ENCODE measurements at places on chromosomes 13 and 19. TPM values are rescaled to one million over a fixed set of nuclear protein-coding genes. Genes with fewer than 3 reads are reported as not detected.

DNA sequence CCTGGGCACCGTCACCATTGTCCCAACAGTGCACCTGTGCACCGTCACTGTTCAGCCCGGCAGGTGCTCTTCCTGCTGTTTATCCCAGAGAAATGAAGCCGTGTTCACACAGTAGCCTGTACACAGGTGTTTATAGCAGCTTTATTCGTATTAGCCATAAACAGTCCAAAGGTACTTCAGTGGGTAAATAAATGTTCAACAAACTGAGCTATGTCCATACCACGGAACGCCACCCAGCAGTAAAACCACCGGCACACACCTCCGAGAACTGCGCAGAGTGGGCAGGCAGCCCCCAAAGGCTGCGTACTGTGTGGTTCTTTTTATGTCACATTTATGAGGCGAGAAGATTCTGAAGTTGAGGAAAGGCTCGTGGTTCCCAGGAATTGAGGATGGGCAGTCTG, 44.9 kb upstream of the DCUN1D2 start:
- peak; percentile 7 for DNase-seq

GRCh38 chr19:40442328-40443130, 1.6 kb downstream of the SERTAD3 start:
- DNase-seq = no peak

The URAD gene
- total RNA-seq = not detected

The DKKL1 gene
- total RNA-seq = not detected

DNA sequence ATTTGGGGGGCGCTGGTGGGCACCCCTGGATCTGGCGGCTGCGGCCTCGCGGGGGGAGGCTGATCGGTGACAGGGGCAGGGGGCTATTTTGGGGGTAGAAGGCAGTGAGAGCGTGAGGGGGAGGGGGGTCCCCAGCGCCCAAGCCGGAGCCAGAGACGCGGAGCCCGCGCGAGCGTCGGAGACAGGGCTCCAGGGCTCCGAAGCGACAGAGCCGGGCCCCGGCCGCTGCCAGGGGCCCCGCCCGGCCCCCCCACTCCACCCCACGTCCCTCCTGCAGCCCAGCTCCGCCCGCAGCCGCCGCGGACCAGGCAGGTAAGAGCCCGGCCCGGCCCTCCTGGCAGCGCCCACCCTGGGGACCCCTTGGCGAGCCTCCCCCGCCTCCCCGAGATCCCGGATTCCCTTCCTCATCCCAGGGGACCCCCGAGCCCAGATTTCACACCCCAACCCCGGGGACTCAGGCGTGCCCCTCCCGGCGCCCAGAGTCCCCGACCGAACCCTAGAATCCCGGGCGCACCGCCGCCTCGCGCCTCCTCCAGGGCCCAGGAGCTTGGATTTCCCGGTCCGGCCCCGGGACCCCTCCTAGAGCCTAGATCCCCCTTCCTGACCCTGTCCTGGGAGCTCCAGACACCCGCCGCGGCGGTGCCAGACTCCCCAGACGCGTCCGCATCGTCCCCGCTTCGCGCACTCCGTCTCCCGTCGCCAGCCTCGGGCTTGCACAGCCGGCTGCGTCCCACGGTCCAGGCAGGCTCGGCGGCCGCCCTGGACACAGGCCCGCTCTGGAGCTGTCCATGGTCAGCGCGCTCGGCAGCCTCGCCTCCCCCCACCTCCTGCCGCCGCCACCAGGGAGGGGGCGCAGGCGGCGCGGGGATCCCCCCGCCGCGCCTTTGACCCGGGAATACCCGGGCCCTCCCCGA, at the start of gene PPFIA3:
TSS of gene PPFIA3 (plus strand) at position 134 of the 914 bp plus-strand sequence. CDS start 8,330 bp downstream, outside the sequence.
- peak; percentile 88 for DNase-seq

GRCh38 chr13:49858178-49858856, 65.8 kb upstream of the KPNA3 start:
- no peak for DNase-seq

The F7 gene
- 0.10 TPM for total RNA-seq

GRCh38 chr19:776549-776948, 20.7 kb upstream of the PTBP1 start:
- DNase-seq = no peak

- no peak for DNase-seq
Observed at GRCh38 chr13:98004107-98004506, 50.6 kb downstream of the IPO5 start.

The DLEU7 gene
- total RNA-seq = 0.19 TPM

The WDR88 gene
- total RNA-seq = not detected

- DNase-seq = no peak
Observed at GRCh38 chr13:39281539-39282150, 243.4 kb downstream of the NHLRC3 start.

DNA sequence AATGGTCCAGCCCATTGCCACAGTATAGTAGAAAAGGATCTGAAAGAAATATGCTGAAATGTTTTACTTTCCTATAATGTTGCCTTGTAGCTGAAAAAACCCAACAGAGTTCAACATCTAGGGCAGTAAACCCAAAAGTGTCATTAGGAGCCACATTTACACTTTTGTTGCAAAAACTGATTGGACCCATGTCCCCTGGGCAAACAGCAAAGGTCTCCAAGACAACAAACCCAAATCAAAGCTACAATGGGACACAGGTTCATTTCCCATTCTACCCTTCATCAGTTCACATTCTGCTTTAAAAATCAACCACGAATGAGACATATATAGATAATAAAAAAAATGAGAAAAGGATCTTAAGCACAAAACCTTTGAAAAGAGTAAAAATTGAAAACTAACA, 744.8 kb downstream of the PCDH17 start:
- no peak for DNase-seq

The DLL3 gene
- total RNA-seq = not detected

- DNase-seq = no peak
Observed at GRCh38 chr19:4456476-4456842, 1.1 kb downstream of the UBXN6 start.

The KLK4 gene
- total RNA-seq = not detected

DNA sequence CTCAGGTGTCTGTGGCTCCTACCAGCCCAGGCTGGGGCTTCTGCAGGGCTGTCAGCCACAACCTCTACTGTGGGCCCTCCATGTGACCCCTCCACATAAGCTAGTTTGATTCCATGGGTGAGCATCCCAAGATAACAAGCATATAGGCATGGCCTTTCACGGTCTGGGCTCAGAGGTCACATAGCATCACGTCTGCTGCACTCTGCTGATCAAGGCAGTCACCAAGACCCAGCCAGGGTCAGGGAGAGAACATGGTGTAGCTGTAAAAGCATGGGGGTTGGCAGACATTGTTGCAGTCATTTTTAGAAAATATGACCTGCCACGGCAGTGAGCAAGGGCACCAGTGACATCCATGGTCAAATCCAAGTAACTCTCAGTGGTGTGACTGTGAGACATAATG, 698.8 kb downstream of the UQCRFS1 start:
- DNase-seq = no peak

The RXFP2 gene
- total RNA-seq = not detected

Measured in posterior vena cava (tissue), 2 donors.